ENCODE measurements at places on chromosomes 13 and 19.

- H3K27ac ChIP-seq: no peak overlapping the region
- no peaks in the 10 kb centered on the region for H3K27me3 ChIP-seq
- no peaks in the 10 kb centered on the region for H3K36me3 ChIP-seq
- H3K4me1 ChIP-seq: no peaks in the 10 kb centered on the region
- no peak for DNase-seq
These were observed 13.5 kb downstream of the ZFR2 start for GRCh38 chr19:3855320-3855719.

DNA sequence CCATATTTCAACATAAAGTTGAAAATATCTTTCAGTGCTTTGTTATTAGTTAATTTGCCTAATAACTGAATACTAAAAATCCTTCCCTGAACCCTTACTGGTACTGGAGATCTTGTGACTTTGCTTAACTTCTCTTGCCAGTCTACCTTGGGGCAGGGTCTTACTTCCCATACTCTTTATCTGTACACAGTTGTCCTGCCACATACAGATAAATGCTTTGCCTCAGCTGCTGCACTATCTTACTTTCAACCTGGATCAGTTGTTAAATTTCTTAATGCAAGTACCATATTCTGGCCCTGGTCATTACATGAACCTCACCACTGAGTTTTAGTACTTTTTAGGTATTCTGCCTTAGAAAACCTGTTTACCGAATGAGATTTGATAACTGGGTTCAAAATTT, 107.6 kb downstream of the PIBF1 start:
- no peak overlapping the region for H3K27ac ChIP-seq
- no peak overlapping the region for H3K4me3 ChIP-seq
- peaks cover 4% of the 10 kb centered on the region for H3K4me1 ChIP-seq
- H3K27me3 ChIP-seq: no peaks in the 10 kb centered on the region
- DNase-seq: no peak
- peaks cover 12% of the 10 kb centered on the region for H3K36me3 ChIP-seq

GRCh38 chr13:112833551-112834257, 135.3 kb upstream of the MCF2L start:
- H3K4me3 ChIP-seq: no peak overlapping the region
- H3K36me3 ChIP-seq: peaks cover 49% of the 10 kb centered on the region
- H3K27ac ChIP-seq: no peak overlapping the region
- no peak for DNase-seq
- H3K27me3 ChIP-seq: no peaks in the 10 kb centered on the region

DNA sequence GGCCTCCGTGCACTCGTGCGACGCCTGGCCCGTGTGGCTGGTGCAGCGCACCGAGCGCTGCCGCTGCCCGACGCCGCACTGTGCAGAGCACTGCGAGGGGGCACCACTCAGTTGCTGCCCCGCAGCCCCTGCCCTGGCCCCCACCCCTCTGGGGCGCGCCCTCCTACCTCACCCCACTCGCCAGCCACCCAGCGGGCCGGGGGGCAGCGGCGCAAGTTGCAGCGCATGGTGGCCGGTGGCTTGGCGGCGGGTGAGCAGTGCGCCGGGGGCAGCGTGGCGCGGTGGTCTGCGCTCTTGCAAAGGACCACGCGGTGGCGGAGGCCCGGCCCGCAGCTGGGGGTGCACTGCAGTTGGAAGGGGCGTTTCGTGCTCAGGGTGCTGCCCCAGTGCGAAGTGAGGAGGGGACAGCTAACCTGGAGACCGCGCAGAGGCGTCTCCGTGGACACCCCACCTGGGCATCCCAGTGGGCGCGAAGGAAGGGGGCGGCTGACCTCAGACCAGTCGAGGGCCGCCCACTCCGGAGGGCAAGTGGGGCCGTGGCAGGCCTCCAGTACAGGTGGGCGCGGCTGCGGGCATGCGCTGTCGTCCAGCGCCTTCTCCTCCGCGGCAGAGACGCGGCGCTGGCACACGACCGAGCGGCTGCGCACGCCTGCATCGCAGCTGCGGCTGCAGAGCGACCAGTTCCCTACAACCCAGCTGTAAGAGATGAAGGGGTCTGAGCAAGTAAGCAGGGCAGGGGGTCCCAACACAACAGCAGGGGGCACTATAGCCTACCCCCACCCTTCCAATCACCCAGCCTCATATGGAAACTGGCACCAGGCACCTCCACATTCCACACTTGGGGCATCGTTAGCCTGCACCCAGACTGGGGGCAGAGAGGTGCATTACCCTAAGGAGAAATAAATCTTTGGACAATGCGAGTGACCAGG, 8.0 kb upstream of the MYO1F start:
- no peak for DNase-seq
- no peaks in the 10 kb centered on the region for H3K27me3 ChIP-seq
- H3K4me1 ChIP-seq: no peaks in the 10 kb centered on the region

- DNase-seq: no peak
- H3K36me3 ChIP-seq: no peaks in the 10 kb centered on the region
- H3K27me3 ChIP-seq: no peaks in the 10 kb centered on the region
- H3K4me3 ChIP-seq: no peak overlapping the region
- H3K27ac ChIP-seq: no peak overlapping the region
- H3K4me1 ChIP-seq: peaks cover 2% of the 10 kb centered on the region
These were observed 5.8 kb upstream of the TLE5 start for GRCh38 chr19:3068071-3068470.

- DNase-seq: no peak
- peaks cover 28% of the 10 kb centered on the region for H3K4me1 ChIP-seq
- H3K4me3 ChIP-seq: no peak overlapping the region
- H3K36me3 ChIP-seq: peaks cover 70% of the 10 kb centered on the region
- peak overlapping the region; percentile 53 for H3K27ac ChIP-seq
- H3K27me3 ChIP-seq: no peaks in the 10 kb centered on the region
These were observed 4.8 kb downstream of the FCHO1 start for GRCh38 chr19:17755977-17756670.

Measured in activated T-helper 2 cell treated with anti-CD3 and anti-CD28 coated beads, Interferon-gamma antibody, Interleukin-2, Interleukin-4, amounts not matched to agents 10 μg/mL and 5 μg/mL and 100 μg/mL, durations not matched to agents 14 hours and 24 hours and 36 hours (primary cell).